Right cardiac atrium (tissue), 5 donors: ENCODE measurements at places on chromosomes 3 and 15. TPM values are rescaled to one million over a fixed set of nuclear protein-coding genes. Genes with fewer than 3 reads are reported as not detected.

- DNase-seq: no peak
Observed at GRCh38 chr3:102443021-102443420, 8.2 kb downstream of the ZPLD1 start.

GOLGA8J gene
- polyA plus RNA-seq: not detected

CTSH gene
- polyA plus RNA-seq: 126 TPM

DNA sequence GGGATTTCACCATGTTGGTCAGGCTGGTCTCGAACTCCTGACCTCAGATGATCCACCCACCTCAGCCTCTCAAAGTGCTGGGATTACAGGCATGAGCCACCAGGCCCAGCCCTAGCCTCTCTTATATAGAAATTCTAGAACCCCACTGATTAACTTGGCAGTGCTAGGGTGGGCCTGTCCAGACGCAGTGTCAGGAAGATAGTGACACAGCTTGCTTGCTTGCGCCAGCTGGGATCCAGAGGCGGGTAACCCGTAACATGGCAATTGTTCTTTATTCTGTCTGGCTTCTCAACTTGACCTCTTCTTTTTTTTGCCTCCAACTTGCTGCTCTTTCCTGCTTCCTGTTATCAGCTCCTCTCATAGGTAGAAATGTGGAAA lies 16.2 kb downstream of the CEP19 start:
- no peak for DNase-seq

GRCh38 chr15:98658831-98659699 lies 10.7 kb downstream of the IGF1R start:
- no peak for DNase-seq

- no peak for DNase-seq
Observed at GRCh38 chr3:142998439-142998838, 2.9 kb upstream of the U2SURP start.
